AG08395 (cell line): ENCODE measurements at places on chromosomes 3 and 15.
A peak's percentile ranks its signal among the peaks of the same experiment; 100 is the strongest.

- no peak for DNase-seq
These were observed 2.2 kb upstream of the OXSM start for GRCh38 chr3:25787689-25788088.

GRCh38 chr15:86278586-86278985 is 198.9 kb downstream of the AGBL1 start:
- no peak for DNase-seq

GRCh38 chr15:38229705-38230310 is 22.8 kb upstream of the SPRED1 start:
- no peak for DNase-seq

DNA sequence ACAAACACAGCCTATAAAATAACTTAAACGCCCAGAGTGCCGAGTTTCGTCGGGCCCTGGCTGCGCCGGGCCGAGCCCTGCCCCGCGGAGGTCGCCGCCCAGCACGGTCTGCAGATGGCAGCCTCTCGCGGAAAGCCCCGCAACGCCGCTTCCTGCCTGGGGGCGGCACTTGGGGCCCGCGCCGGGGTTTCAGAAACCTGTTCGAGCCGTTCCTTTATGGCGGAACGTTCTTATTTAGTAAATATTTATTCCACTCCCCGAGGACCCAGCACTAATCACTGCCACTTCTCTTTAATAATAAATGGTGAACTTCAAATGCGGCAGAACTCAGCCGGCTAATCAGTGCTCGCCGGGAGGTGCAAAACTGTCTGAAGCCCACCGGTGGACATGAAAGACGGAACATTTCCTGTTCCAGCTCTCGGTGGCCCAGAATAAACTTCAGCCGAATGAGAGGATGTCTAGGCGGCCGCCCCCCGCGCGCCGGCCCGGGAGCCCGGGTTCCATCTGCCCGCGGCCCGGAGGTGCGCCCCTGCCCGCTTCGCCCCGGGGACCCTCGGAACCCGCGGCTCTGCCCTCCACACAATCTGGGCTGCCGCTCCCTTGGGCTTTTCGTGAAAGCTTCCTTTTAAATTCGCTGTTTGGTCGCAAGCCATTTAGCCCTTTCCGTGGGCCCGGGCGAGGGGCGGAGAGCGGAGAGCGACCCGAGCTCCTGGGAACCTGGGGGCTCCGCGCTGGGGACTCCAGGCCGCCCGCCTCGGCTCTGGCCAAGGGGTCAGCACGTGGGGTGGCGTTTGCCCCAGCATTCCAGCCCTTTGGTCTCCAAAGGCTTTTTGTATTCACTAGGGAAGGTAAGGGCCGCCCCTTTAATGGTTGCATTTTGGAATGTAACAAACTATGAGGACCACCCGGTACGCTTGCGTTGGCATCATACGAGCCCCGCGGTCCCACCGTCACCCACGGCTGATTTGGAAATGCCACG is 110.8 kb upstream of the ATP11B start:
- peak; percentile 33 for DNase-seq

DNA sequence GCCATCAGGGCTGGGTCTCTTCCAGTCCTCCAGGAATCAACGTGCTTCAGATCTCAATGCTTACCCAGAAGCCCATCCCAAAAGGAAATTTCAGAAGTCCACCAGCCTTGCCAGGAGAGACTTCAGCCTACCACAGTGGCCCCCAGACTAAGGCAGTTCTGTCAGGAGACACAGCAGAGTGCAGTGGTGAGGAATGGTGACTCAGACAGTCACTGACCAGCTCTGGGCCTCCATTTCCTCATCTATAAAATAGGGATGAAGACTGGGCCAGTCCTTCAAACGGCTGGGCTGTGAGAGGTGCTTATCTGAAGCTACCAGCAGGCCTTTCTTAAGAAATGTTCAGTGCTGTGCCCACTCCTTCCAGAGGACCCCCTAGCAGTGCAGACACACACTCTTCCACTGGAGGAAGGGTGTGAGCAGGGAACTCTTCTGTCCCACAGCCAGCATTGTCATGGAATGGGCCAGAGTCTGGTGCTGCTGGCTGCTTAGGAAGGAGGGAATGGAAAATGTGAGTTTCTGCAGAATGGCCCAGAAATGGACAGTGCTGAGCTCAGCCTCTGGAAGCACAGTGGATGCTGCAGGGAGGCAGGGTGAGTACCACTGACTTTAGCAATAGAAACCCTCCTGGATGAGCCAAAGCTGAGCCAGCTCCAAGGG is 41.6 kb upstream of the DUSP7 start:
- DNase-seq, result no peak

DNA sequence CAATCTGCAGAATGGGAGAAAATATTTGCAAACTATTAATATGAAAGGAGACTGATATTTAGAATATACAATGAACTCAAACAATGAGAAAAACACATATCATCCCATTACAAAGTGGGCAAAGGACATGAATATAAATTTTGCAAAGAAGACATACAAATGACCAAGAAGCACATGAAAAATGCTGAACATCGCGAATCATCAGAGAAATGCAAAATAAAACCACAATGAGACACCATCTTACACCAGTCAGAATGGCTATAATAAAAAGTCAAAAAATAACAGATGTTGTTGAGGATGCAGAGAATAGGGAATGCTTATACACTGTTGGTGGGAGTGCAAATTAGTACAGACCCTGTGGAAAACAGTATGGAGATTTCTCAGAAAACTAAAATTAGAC is 83.6 kb downstream of the RAP2B start:
- DNase-seq, result no peak

DNA sequence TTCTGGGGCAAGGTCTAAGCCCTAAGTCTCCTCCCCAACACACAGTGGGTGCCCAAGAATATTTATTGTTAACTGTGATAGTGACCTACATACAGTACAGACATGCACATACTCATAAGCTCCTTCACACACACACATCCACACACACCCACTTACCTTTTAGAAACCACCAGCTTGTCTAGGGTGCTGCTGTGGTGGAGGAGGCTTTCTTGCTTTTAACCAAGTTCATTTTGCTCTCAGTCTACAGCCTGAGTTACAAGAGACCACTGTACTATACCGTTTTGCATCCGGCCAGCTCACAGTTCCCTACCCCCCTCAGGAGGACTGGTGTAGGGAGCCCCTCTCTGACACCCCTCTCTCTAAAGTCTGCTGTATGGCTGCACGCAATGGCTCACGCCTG is 16.7 kb downstream of the DAPK2 start:
- DNase-seq, result no peak

DNA sequence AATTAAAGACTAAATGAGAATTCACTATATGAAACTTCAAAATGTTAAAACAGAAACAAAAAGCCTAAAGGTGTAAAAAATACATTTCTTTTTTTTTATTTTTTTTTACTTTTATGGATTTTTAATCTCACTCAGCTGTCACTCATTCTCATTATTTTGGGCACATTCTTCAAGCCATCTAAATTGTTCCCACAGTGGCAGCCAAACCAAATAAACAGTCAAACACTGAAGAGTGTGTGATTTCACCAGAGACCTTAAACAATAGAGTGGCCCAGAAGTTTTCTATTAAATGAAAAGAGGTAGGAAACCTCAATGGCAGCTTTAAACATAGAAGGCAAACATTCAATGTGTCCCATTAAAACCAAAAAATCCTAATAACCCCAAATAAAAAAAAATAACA is 616.1 kb downstream of the OTOL1 start:
- DNase-seq, result no peak

GRCh38 chr15:70348226-70348543 is 250.5 kb upstream of the TLE3 start:
- DNase-seq, result no peak

- no peak for DNase-seq
These were observed 381.2 kb downstream of the RSL24D1 start for GRCh38 chr15:54815556-54815955.

- no peak for DNase-seq
These were observed 55.4 kb downstream of the BFSP2 start for GRCh38 chr3:133455281-133455680.

GRCh38 chr3:179750720-179751328 is 98.0 kb downstream of the USP13 start:
- DNase-seq, result peak; percentile 42

GRCh38 chr3:72329354-72329753 is 518.9 kb downstream of the SHQ1 start:
- DNase-seq, result no peak

DNA sequence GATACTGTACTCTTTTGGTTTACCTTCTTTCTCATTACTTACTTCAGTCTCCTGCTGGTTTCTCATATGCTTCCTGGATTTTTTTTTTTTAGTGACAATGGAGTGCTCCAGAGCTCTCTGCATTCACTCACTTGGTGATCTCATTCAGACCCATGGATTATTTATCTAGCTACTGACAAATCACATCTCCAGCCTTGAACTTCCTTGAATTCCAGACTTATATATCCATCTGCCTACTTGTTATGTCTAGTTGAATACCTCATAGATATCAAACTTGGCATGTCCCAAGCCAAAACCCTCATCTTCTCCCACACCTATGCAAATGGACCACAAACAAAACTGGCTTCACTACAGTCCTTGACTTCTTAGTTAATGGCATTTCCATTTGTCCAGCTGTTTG is 234.7 kb upstream of the ZPLD1 start:
- DNase-seq, result no peak

DNA sequence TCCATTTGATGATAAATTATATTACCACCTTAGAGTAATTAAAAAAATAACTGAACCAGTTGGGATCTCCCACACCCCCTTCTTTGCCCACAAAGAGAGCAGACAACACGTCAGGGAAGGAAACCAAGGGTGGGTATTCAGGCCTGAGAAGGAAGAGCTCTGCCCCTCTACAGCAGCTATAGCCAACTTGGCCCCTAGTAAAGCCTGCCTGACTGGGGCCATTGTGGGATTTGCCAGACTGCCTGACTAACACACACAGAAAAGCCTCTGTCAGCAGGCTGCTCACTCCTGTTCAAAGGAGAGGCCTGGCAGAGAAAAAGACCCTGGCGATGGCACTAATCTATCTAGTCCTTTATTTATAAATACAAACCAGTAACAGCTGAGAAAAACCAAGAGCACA is 41.4 kb downstream of the ATP8B4 start:
- no peak for DNase-seq

DNA sequence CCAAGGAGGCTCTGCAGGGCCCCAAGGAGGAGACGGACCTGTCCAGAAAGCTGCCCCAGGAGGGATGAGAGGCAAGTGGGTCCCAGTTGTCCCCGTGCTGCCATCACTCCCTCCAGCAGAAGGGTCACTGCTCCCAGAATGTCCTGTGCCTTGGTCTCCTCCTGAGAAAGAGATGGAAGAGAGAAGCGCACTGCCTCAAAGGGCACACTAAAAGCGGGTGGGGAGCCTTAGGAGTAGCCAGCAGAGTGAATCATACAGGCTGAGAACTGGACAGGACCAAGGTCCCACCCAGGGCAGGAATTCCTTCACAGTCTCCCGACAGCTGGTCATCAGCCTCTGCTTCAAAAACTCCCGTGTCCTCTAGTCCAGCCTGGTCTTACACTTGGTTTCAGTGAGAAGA is 4.6 kb downstream of the THPO start:
- DNase-seq, result peak; percentile 82

GRCh38 chr15:75811626-75812025 is 31.6 kb upstream of the UBE2Q2 start:
- DNase-seq, result peak; percentile 13

DNA sequence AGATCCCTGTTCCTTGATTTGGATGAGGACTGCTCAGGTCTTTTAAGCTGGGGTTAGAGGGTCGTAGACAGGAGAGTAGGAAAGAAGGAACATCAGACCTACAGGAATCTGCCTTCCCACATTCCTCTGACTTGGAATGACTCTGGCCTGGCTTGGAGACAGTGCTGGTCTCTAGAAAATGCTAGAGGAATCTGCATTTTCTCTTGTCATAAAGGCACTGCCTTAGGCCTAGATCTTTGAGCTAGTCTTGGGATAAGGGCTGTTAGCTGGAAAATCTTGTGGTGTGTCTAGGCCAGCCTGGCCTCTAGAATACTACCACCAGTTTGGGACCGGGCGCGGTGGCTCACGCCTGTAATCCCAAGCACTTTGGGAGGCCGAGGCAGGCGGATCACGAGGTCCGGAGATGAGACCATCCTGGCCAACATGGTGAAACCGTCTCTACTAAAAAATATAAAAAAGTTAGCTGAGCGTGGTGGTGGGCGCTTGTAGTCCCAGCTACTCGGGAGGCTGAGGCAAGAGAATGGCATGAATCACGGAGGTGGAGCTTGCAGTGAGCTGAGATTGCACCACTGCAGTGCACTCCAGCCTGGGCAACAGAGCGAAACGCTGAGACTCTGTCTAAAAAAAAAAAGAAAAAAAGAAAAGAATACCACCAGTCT is 17.3 kb upstream of the BSN start:
- no peak for DNase-seq

DNA sequence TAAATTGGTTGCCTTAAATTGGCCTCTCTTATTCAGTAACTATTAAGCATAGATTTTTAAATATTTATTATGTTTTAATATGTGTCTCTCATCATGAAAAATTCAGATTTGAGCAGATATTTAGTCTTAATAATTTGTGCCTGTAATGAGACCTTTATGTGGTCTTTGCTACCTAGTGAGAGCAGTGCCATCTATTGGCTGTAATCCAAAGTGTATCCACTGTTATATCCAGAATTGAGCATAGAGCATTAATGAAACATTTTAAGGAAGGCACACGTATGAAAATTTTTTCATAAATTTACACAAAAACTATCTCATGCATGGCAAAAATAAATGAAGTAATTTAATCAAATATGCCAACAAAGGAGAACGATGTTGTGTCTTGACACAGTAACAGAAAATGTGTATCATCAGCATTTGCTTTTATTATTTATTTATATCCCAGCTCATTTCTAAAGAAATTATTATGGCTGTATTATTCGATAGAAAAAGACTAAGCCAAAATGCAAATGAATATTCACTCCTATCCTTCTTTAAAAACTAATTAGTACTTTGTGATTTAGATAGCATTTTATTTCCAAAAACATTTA is 203.5 kb downstream of the RSRC1 start:
- peak; percentile 3 for DNase-seq

DNA sequence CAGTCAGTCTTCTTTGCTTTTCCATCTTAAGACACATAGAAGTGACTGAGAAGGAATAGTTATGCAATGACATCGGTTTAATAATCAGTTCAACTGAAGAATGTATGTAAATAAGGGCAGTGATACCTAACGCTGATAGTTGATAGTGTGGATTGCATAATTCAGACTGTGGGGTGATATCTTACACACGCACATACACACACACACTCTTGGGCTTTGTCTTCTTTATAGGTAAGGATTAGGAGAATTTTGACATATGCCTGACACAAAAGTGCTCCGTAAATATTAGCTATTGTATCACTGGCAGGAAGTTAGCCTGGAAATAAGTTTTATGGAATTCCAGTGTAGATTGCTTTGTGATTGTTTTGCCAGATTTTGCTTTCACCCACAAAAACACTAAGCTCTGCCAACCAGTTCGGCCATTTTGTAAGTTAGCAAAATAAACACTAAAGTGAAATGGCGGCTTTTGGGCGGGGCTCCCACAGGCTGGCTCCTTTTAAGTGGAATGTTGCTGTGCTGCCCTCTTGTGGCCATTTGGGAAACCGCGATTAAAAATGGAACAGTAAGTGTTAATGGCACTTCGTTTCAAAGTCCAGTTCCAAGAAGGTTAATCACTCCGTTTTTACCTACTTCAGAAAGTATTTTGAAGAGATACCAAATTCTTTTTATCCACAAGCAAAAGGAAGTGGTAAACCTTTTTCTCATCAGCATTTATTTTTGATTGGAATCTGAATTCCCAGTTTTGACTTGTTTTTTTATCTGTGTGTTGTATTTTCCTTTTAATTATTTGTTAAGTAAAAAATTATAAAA is 17.7 kb downstream of the CHD2 start:
- peak; percentile 81 for DNase-seq
